Muscle of arm (tissue), 14 donors: ENCODE measurements at places on chromosomes 6 and 20.

DNA sequence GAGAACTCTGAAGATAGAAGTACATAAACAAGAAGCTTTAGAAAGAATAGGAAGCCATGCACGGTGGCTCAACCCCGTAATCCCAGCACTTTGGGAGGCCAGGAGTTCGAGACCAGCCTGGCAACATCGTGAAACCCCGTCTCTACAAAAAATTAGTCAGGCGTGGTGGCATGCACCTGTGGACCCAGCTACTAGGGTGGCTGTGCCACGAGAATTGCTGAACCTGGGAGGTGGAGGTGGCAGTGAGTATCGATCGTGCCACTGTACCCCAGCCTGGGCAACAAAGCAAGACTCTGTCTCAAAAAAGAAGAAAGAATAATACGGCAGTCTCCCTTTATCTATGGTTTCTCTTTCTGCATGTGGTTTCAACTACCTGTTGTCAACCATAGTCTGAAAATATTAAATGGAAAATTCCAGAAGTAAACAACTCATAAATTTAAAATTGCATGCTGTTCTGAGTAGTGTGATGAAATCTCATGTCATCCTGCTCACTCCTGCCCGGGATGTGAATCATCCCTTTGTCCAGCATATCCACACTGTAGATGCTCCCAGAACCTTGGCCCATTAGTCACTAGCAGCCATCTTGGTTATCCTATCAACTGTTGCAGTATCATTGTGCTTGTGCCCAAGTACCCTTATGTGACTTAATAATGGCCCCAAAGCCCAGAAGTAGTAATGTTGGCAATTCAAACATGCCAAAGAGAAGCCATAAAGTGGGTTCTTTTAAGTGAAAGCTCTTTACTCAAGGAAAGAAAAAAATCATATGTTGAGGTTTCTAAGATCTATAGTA is 22.1 kb downstream of the DEK start:
- no peak for DNase-seq

GRCh38 chr6:161684731-161685475 is 411.0 kb upstream of the AGPAT4 start:
- DNase-seq: no peak

DNA sequence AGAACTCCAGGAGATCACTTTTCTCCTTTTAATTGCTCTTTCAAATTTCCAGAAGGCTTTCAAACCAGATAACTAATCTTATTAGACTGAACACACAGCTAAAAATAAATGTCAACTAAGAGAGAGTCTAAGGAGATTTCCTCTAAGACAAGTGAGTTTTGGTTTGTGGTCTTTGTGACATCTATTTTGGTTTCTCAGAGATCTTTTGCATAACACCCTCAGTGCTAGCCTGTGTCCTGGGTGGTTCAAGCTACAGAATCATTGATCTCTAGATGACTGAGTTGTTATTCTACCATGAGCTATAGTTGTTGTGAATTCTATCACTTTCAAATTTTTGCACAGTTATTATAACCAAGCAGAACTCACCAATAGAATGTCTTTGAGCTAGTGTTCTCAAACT is 49.1 kb upstream of the PLCB4 start:
- DNase-seq: no peak

GRCh38 chr20:58938541-58938940 is 42.5 kb upstream of the NELFCD start:
- no peak for DNase-seq

DNA sequence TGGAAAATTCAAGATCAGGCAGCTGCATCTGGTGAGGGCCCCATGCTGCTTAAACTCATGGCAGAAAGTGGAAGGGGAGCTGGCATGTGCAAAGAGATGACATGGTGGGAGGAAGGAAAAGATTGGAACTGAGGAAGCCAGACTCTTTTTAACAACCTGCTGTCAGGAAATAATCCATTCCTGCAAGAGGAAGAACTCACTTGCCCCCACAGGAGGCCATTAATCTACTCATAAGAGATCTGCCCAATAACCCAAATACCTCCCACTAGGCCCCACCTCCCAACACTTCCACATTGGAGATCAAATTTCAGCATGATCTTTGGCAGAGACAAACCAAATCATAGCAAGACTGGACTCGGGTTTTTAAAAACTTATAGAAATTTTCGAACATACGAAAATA is 200.5 kb upstream of the KCNQ5 start:
- no peak for DNase-seq

DNA sequence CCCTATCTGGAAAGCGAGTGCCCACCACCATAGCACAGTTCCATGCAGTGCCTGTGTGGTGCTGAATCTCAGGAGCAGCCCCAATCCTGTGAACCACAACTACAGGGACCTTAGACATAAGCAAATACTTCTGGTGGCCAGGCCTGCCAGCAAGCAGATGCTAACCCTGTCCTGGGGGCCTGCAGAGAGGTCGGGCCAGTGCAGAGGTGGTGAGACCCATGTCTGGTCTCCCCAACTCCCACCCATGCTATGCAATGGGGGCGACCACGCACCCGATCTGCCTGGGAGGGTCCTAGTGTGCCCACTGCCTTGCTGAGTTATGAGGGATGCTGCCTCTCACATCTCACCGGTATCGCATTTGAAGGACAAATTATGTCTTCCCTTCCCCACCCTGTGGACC is 151.6 kb upstream of the ZNF337 start:
- no peak for DNase-seq

DNA sequence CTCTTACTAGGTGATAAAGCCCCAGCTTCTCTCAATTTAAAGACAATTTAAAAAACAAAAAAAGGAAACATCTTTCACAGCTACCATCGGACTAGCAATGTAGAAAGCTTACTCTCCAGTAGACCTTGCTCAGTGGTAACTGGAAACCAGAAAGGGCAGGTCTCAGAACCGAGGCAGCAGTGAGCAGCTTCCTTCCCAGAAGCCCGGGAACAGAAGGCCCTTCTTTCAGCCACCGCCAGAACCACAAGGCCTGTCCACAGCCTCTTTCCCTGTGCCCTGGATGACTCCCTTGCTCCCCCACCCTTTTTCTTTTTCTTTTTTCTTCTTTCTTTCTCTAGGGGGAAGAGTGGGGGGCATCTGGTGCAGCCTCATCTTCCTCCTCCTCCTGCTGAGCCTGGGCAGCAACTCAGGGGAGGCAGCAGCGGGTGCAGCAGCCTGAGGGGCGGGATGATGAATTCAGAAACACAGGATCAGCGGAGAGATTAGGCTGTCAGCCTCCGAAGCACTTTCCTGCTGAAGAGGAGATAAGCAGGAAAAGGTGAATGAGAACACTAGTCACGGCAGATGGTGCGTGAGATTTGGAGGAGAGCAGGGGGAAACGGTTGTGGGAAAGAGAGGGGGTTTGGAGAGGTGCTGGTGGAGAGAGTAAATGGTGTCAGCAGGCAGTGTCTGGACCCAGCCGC is 158.5 kb downstream of the ID4 start:
- DNase-seq: no peak

DNA sequence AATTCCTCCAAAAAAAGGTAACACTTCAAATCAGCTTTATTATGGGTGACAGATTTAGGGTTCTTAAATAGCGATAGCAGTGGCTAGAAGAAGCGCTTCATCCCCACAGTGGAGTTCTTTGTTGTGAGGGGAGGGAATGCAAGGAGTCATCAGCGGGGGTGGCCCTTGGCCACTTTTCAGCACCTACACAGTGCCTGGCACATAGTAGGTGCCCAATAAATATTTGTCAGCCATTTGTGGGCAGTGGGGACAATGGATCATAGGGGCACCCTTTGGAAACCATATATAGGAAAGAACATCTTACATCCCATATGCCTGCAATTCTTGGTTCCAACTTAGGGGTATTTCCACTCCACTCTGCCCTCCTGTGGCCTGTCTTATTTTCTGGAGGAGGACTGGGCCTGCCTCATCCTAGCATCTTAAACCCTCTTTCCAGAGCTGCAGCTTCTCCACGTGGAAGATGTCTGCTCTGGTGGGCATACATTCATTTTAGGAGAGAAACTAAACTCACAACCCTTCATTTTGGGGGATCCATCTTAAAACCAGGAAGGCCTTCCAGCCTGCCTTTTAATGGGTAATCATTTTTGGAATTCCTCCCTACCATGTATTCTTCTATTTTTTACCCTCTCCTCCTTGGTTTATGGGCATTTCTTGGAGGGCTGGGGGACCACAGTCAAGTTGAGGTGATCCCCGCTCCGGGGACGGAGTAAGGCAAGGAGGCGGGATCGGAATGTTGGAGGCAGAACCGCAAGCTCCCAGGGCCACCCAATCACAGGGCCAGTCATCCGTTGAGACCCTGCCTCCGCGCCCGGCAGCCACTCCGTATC is 2.6 kb upstream of the GPSM3 start:
- no peak for DNase-seq

- no peak for DNase-seq
Measured at GRCh38 chr20:24756292-24757025, 192.6 kb upstream of the CST7 start.

DNA sequence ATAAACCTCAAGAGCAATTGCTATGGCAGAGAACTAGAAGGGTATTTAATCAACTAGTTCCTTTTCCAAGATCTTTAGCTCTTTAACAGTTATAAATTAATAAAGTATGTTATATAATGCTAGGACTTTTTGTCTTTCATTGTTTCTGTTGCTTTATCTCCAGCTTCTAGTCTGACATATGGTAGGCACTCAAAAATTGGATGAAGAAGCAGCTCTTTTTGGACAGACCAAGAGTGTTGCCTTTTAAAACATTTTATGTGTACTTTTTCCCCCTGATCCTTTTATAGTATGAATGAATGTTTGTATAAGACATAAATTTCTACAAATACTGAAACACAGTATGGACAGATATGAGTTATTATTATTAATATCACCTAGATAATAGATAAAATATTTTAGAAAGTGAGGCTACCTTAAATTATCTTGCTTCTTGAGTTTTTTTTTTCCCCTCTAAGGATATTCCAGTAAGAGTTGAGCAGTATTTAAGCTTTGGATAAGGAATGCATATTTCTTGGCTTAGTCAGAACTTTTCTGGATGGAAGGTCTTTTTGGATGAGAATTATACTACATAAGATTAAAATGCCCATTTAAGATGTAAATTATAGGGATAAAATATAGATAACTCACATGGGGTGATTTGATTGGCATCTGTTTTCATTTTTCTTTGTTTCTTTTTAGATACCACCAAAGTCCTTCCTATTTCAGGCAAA is 16.6 kb downstream of the LAMA2 start:
- DNase-seq: no peak

DNA sequence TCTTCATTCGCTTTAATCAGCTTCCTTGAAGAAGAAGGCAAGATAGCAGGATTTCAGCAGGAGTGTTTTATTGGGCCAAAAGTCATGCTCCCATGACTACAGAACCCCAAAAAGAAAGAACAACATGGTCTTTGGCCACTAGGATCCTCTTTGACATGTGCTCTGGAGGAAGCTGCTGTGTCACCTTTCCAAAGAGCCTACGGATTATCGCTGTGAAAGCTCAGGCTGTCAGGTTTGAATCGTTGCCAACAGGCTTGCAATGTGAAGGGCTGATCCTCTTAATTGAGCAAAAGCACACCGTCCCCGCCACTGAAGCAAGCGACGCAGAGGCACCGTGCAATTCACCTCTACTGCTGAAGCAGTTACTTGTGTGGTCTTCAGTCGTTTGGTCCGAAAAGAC is 29.0 kb downstream of the MYLIP start:
- DNase-seq: no peak

GRCh38 chr6:111423960-111424846 is 58.8 kb downstream of the REV3L start:
- no peak for DNase-seq

GRCh38 chr6:112235956-112236355 is 18.4 kb downstream of the LAMA4 start:
- DNase-seq: no peak

- no peak for DNase-seq
Measured at GRCh38 chr20:44693627-44694026, 21.5 kb upstream of the CCN5 start.

- DNase-seq: no peak
Measured at GRCh38 chr20:38806855-38807655, 1.6 kb downstream of the PPP1R16B start.

GRCh38 chr6:116047173-116047933 is 13.3 kb downstream of the FRK start:
- DNase-seq: no peak

- DNase-seq: no peak
Measured at GRCh38 chr6:44076356-44077213, 50.7 kb downstream of the MRPL14 start.

DNA sequence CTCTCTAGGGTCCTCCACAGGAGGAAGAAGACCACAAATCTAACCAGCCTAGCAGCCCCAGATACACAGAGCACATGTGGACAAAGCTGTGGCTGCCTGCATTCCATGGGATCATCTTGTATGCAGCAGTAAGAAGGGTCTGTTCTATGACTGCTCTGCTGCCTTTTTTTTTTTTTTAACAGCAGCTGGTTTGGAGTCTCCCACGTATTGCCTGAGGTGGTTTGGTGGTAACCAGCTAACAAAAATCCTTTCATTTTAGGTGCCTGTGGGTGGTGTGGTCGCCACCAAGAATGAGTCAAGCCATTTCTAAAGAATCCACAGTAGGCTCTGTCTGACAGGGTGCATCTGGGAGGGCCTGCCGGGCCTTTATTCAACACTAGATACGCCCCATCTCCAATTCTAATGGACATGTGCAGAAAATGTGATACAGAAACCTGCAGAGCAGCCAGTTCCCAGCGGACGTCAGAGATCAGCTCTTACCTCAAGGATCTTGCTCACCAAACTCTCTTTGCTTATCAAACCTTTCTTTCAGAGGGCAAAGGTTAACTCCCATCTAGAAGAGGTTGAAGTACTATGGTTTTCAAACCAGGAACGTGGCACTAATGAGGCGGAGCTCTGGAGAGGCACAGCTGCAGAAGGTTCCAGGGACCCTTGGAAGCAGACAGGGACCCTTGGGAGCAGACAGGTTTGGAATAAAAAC is 32.0 kb downstream of the GNAS-AS1 start:
- no peak for DNase-seq

DNA sequence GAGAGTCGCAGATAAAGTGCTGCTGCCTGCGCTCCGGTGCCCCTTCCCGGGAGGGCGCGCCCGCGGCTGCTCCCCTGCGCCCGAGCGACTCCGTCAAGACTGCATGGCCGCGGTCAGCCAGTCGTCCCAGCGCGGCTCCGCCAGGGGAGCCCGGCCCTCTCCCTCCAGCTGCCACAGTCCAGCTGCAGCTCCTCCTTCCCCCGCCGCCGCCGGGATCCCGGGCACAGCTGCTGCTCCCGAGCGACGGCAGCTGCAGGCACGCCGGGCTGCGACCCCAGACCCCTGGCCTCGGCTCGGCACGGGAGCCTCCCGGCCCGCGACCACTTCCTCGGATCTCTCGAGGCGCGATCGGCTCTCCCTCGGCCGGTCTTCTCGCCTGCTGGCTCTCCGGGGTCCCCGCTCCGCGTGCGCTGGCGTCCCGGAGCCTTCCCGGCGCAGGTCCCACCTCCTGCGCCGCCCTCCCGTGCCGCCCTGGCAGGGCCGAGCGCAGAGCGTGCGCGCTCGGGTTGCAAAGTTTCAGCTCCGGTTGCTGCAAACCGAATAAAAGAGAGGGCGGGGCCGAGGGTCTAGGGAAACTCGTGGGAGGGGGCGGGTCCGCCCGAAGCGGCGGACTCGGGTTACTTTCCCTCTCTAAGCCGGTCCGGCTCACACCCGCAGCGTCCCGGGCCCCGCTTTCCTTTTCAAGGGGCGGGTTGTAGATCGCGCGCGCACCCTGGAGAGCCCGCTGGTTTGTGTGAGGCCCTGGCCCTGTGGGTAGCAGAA is at the start of gene CNKSR3:
CNKSR3 (minus strand) TSS at position 542 of the 762 bp plus-strand sequence. CDS start 571 bp downstream, outside the sequence.
- DNase-seq: peak; percentile 96
